Neural crest cell (in vitro differentiated cells): ENCODE measurements at places on chromosomes 11 and 22.
A peak's percentile ranks its signal among the peaks of the same experiment; 100 is the strongest.

GRCh38 chr11:9756461-9756860 is 92.6 kb downstream of the SWAP70 start:
- no peak for DNase-seq

- no peak for DNase-seq
Measured at GRCh38 chr11:112965656-112966055, 4.4 kb downstream of the NCAM1 start.

DNA sequence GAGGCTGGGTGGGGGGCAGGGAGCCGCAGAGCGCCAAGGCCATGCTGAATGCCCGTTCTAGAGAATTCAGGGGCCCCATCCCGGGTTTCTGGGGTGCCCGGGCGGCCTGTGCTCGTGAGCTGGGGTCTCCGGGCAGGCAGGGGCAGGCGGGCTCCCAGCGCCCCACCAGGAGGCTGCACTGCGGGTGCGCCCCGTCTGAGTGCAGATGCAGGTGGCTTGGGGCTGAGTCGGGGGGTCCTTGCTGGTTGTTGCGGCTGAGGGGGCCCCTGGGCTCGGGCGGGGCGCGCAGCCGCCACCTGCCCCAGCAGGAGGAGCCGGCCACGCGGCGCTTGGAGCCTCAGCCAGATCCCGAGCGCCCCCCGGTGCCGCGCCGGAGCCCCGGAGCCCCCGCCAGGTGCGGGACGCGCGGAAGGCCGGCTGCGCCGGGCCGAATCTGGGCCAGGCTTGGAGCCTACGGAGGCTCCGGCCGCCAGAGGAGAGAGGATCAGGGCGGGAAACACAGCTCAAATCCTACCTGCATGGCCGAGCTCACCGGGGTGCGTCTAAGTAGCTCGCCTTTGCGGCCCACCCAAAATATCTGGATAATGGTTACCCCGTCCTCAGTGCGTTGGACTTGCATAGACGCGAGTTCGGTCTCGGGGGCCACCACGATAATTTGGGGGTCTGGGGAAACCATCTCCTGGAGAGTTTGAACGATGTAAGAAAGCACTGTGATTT is 590 bp upstream of the IGF2 start:
- DNase-seq = no peak

DNA sequence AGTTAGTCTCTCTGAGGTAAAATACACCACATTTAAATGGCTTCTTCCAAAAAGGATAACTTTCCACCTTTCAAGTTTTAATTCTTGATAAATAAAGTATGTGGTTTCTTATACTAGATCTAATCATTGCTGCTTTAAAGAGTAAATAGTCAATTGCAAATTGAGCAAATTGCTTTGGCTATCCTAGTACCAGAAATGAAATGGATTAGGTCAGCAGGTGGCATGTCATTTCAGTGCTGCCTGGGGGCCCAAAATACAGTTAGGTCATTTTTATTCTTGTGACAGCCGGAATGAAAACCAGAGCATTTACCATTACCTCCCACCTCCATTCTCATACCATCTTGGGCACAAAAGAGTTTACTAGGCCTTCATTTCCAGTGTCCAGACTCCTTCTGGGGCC is 70.2 kb downstream of the PHF21A start:
- DNase-seq = no peak

- DNase-seq = no peak
Measured at GRCh38 chr11:28098257-28098656, 9.7 kb downstream of the KIF18A start.

- no peak for DNase-seq
Measured at GRCh38 chr11:36029616-36030015, 85.8 kb downstream of the LDLRAD3 start.

DNA sequence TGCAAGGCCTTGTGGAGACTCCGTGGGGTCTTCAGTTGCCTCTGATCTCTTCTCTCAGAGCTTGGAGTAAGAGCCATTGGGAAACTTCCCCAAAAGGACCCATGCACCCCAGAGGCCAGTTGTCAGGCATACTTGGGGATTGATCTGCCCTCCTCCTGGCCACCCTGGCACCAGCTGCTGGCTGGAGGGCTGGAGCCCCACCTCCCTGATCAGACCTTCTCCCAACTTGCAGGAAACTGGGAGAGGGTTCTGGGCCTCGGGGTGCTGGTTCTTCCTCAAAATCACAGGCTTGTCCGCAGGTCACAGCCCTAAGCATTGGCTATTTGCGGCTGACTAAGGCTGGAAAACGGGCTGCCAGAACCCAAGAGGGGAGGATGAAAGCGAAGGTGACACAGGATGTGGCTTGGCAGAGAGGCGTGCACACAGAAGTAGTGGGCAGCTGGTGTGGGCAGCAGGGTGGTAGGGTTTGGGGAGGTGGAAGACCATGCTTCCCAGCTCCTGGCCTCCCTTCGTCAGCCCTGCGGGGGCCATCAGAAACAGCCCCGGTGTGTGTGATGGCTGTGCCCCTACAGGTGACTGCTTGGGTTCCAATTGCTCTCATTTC is 1.3 kb upstream of the DGKZ start:
- no peak for DNase-seq

DNA sequence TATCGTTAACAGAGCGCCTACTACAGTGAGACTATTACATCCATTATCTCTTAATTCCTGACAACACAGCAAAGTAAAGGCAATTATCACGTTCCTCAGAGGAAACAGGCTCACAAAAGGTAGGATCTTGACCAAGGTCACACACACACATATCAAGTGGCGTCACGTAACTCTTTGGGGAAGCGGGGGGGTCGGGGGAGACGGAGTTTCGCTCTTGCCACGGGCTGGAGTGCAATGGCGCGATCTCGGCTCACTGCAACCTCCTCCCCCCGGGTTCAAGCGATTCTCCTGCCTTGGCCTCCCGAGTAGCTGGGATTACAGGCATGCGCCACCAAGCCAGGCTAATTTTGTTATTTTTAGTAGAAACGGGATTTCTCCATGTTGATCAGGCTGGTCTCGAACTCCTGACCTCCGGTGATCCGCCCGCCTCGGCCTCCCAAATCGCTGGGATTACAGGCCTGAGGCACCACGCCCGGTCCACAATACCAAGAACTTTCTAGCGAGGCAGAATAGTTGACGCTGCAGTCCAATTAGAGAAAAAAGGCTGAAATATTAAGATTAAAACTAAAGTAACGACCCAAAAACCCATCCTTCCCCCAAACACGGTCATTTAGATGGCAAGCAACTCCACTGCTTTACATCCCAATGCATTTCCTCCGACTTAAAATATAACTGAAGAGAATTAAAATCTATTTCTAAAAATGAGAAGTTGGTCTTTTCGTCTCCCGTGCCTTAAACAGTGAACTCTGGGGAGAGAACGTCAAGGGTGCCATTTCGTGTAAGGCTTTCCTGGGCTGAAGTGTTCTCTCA is 1.2 kb downstream of the DDX17 start:
- no peak for DNase-seq

- peak; percentile 51 for DNase-seq
Measured at GRCh38 chr11:406796-407650, 7.8 kb downstream of the SIGIRR start.

DNA sequence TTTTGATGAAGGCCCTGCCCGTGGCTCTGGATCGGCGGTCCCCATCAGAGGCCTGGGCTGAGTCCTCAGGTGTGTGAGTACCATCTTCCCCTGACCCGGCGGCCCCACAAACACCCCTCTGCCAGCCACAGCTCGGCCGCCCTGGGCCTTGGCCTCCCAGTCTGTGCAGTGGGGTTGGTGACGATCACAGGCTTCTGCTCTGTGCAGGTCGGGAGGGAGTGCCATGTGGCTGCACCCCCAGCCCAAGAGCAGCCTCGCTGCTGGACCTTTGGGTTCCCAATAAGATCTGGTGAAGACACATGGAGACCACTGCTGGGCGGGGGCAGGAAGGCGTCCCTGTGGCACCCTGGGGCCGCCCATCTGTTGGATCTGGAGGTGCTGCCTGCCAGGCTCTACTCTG is 47.1 kb upstream of the PPARA start:
- no peak for DNase-seq

DNA sequence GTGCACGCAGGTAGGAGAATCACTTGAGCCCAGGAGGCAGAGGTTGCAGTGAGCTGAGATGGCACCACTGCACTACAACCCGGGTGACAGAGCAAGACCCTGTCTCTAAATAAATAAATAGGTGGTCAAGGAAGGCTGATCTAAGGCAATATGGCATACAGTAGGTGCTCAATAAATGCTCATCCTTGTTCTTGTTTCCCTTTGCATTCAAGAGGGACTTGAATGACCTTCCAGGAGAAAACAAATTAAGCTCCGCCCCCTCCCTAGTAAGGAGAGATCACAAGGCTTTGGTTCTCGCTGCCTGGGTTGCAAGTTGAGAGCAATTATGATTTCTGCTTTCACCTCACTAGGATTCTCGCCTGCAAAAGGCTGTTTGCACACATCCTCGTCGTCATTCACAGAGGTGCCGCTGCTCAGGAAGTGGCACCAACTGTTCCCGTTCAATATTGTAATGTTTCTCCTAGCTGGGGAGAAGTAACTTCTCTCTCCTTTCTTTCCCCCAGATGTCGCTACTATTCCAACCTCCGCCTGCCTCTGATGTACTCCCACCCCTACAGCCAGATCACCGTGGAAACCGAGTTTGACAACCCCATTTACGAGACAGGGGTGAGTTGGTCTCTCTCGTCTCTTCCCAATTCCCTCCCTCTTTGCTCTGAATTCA is 51.8 kb upstream of the ASPHD2 start:
- DNase-seq = no peak

- no peak for DNase-seq
Measured at GRCh38 chr11:134459246-134460061, 47.4 kb upstream of the B3GAT1 start.

- DNase-seq = no peak
Measured at GRCh38 chr11:111981270-111981669, 43.9 kb upstream of the DLAT start.

DNA sequence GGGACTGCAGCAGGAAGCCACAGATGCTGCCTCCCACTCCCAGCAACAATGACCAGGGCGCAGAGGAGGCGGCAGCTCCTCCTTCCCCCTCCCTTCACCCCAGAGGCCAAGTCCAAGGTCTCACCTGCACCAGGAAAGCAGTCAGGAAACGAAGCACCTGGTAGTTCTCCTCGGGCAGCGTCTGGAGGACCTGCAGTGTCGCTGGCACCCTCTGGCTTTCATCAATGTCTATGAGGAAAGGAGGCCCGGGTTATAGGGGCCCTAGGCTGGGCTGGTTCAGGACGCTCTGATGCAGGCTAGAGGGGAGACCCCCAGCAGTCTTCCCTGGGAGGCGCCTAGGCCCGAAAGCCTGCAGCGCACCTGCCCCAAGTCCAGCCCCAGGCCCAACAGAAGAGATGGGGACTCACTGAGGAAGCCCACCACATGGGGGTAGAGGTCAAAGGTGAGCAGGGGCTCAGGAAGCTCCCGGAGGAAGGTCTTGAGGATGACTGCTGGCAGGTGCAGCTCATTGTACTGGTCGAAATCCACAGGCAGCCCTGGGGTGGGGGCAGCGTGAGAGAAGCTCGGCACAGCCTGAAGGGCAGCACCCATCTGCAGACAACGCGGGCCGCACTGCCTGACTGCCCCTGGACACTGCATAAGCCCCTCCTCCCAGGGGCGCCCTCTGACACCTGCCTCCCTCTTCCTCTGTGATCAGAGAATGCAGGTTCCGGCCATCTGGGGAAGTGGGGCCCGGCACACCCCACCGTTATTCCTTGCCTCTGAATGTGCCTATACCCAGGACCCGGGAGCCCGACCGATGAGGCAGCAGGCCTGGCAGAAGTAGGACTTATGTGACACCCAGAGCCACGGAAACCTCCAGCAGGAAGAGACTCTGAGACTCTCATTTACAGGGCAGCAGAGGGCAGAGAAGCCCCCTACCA is 20.9 kb downstream of the ARHGAP1 start:
- no peak for DNase-seq

- DNase-seq = peak; percentile 54
Measured at GRCh38 chr22:36644333-36644757, 59.2 kb downstream of the CACNG2 start.
